Choroid plexus epithelial cell (primary cell): ENCODE measurements at places on chromosomes 5 and 9.
A peak's percentile ranks its signal among the peaks of the same experiment; 100 is the strongest.

DNA sequence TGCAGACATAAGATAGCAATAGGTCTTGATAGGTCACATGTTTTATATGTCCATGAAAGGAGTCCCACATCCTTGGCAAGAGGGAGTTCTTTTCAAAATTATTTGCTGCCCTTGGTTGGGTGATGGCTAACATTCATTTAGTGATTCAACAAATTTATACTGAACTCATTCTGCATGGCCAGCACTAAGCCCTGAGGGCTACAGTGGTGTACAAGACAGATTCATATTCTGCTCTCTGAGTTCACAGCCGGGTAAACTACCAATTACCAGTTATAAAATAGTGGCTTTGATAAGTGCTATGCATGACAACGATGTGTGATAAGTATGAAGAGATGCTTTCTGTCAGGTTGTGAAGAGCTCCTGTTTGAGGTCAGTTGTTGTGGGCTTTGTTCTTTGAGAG is 340.0 kb downstream of the GABRG2 start:
- DNase-seq, result no peak

GRCh38 chr9:24011881-24012280 is 185.8 kb upstream of the ELAVL2 start:
- DNase-seq, result no peak

- peak; percentile 51 for DNase-seq
These were observed 22.4 kb downstream of the MAP1B start for GRCh38 chr5:72129725-72130124.

DNA sequence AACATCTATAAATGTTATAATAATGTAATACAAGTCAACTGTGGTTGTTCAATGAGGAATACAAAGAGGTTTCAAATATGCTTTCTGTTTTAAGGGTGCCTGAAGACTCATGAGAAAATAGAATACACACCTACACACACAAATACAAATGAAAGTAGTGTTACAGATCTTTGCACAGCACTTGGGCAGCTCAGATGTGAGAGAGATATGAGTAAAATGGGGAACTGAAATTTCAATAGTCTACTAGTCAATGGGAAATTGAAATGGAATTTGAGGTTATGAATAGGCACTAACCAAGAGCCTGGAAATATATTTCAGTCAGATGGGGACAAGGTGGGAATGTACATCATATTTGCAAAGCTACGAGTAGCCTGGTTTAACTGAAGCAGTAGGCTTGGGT is 96.6 kb downstream of the ISL1 start:
- no peak for DNase-seq

GRCh38 chr5:168315416-168316138 is 24.1 kb downstream of the WWC1 start:
- DNase-seq, result no peak

DNA sequence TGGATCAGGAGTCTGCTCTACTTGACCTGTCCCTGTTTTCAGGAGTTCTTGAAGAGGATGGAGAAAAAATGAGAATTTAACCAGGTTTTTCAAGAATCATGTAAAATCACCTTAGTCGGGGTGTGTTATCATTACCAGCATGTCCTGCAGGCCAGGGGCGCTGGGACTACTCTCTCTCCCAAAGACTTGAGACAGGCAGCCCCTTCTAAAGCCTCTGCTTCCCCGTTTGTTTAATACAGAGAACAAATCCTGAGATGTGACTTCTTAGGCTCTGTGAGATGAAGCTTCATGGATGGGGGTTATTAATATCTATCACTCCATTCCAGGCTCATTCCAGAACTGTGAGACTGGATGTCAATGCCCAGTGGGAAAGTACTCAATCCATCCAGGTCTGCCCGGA is 3.0 kb downstream of the PAX5 start:
- no peak for DNase-seq

DNA sequence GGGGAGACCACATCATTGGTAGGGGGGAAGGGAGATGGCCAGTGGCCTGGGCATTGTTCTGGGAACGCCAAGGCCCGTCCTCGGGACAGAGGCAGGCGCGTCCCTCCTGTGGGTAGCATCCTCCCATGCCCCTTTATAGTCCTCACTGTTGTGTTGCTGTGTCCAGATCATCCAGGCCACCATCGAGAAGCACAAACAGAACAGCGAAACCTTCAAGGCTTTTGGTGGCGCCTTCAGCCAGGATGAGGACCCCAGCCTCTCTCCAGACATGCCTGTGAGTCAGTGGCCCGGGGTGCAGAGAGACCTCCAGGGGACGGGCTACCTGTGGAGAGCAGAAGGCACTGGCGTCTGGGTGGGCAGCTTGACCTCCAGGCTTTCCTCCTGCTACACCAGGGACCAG is 38.4 kb upstream of the SUSD3 start:
- DNase-seq, result no peak

DNA sequence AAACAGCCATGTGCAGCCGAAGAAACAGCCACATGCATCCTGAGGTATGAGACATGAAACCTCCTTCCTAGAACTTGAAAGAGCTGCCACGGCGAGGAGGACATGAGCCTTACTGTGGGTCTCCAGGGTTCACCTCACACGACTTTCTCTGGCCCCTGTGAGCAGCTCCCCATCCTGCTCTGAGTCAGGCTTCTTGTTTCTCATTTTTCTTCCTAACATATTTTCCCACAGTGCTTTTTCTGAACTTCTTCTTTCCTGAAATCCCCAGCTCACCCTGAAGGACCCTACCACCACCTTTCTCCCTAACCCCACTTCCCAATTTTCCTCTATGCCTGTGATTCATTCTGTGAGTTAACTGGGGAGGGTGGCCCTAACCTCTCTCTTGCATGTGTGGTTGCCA is 33.7 kb upstream of the ADRB2 start:
- no peak for DNase-seq
